Diencephalon (tissue), 1 donor: ENCODE measurements at places on chromosomes 1 and 21. TPM values are rescaled to one million over a fixed set of nuclear protein-coding genes. Genes with fewer than 3 reads are reported as not detected.

Gene ATP1A4
- total RNA-seq = under 0.01 TPM

Gene FAM131C
- 4.6 TPM for total RNA-seq

Gene TSPAN2
- total RNA-seq = 46.6 TPM

Gene SRSF10
- 115 TPM for total RNA-seq

Gene AQP10
- not detected for total RNA-seq

Gene NHLH1
- 0.23 TPM for total RNA-seq
